Mesothelial cell of epicardium (in vitro differentiated cells): ENCODE measurements at places on chromosomes 3 and 15. TPM values are rescaled to one million over a fixed set of nuclear protein-coding genes. Genes with fewer than 3 reads are reported as not detected.
A peak's percentile ranks its signal among the peaks of the same experiment; 100 is the strongest.

- no peak overlapping the region for H3K27ac ChIP-seq
- H3K27me3 ChIP-seq: no peaks in the 10 kb centered on the region
- peaks cover 16% of the 10 kb centered on the region for H3K4me1 ChIP-seq
- no peak overlapping the region for H3K4me3 ChIP-seq
- H3K36me3 ChIP-seq: no peaks in the 10 kb centered on the region
Observed at GRCh38 chr3:149421764-149422163, 44.3 kb upstream of the TM4SF1 start.

DNA sequence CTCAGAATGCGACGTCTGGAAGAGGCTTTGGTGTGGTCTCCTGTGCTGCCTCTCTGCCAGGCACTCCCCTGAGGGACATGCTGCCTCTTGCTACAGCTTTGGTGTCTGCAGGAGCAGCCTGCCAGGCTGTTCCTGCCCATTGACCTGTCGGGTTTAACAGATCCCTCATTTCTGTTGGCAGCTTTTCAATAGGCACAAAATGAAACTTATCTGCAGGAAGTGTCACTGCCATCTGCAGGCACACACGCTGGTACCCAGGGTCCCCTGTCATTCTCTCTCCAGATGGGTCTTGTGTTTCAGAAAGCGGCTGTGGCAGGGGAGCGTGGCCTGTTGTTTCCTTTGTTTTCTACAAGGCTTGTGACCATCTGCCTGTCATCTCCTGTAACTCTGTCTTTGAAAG is 328.3 kb upstream of the CHRM5 start:
- H3K27ac ChIP-seq: no peak overlapping the region
- no peaks in the 10 kb centered on the region for H3K36me3 ChIP-seq
- H3K4me1 ChIP-seq: no peaks in the 10 kb centered on the region
- peaks cover 17% of the 10 kb centered on the region for H3K27me3 ChIP-seq
- H3K4me3 ChIP-seq: no peak overlapping the region
- no peak for DNase-seq

DNA sequence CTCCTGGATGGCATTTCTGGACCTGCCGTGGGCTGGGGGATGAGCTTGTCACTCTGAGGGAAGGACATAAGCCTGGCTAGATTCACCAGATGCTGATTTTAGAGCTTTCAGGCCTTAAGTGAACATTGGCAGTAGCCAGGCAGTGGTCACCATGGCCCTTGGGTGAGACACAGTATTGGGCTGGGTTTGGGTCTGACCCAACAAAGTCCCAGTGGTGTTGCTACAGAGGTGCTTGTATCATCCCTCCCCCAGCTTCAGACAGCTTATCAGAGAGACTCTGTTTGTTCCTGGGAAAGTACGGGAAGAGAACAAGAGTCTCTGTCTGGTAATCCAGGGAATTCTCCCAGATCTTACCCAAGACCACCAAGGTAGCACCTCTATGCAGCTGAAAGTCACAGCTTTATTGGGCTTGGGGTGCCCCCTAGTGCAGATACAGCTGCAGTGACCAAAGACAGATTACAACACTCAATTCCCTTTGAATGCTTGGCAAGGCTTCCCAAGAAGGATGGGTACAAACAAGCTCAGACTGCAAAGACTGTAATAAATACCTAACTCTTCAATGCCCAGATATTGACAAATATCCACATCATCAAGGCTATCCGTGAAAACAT is 9.8 kb upstream of the RUVBL1 start:
- H3K4me3 ChIP-seq: no peak overlapping the region
- peaks cover 41% of the 10 kb centered on the region for H3K27me3 ChIP-seq
- H3K27ac ChIP-seq: no peak overlapping the region

GRCh38 chr3:69142090-69142489 is 19.7 kb upstream of the LMOD3 start:
- DNase-seq: no peak
- no peak overlapping the region for H3K27ac ChIP-seq
- no peaks in the 10 kb centered on the region for H3K27me3 ChIP-seq
- H3K4me3 ChIP-seq: no peak overlapping the region

DNA sequence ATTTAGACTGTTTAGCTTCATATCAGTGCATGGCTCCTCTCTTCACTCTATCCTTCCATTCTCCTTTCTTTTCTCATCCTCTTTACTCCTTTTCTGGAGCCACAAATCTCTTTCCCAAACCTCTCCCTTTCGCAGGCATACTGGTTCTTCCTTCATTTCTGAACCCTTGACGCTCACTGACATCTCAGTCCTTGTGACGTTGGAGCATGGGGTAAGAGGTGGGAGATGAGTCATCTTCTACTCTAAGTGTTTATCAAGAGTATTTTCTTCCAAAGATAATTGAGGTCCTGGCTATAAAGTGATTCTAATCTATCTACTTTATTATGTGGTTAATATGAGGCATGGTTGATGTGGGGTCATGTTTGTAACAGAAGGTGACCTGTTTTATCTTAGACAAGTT is 414.2 kb downstream of the AGBL1 start:
- H3K27me3 ChIP-seq: peaks cover 4% of the 10 kb centered on the region
- H3K27ac ChIP-seq: no peak overlapping the region
- no peak overlapping the region for H3K4me3 ChIP-seq

DNA sequence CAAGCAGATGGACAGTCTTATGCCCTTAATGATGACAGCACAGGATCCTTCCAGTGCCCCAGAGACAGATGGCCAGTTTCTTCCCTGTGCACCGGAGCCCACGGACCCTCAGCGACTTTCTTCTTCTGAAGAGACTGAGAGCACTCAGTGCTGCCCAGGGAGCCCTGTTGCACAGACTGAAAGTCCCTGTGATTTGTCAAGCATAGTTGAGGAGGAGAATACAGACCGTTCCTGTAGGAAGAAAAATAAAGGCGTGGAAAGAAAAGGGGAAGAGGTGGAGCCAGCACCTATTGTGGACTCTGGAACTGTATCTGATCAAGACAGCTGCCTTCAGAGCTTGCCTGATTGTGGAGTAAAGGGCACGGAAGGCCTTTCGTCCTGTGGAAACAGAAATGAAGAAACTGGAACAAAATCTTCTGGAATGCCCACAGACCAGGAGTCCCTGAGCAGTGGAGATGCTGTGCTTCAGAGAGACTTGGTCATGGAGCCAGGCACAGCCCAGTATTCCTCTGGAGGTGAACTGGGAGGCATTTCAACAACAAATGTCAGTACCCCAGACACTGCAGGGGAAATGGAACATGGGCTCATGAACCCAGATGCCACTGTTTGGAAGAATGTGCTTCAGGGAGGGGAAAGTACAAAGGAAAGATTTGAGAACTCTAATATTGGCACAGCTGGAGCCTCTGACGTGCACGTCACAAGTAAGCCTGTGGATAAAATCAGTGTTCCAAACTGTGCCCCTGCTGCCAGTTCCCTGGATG is 198.7 kb downstream of the AKAP13 start:
- no peak overlapping the region for H3K27ac ChIP-seq
- H3K27me3 ChIP-seq: no peaks in the 10 kb centered on the region
- H3K36me3 ChIP-seq: peaks cover 23% of the 10 kb centered on the region
- no peak for DNase-seq
- no peak overlapping the region for H3K4me3 ChIP-seq

- no peak for DNase-seq
- H3K36me3 ChIP-seq: peaks cover 9% of the 10 kb centered on the region
- no peak overlapping the region for H3K4me3 ChIP-seq
- H3K4me1 ChIP-seq: peaks cover 15% of the 10 kb centered on the region
Observed at GRCh38 chr3:49509028-49509561, 39.0 kb downstream of the DAG1 start.

Gene OR5H15
- not detected in 3 replicates for total RNA-seq

DNA sequence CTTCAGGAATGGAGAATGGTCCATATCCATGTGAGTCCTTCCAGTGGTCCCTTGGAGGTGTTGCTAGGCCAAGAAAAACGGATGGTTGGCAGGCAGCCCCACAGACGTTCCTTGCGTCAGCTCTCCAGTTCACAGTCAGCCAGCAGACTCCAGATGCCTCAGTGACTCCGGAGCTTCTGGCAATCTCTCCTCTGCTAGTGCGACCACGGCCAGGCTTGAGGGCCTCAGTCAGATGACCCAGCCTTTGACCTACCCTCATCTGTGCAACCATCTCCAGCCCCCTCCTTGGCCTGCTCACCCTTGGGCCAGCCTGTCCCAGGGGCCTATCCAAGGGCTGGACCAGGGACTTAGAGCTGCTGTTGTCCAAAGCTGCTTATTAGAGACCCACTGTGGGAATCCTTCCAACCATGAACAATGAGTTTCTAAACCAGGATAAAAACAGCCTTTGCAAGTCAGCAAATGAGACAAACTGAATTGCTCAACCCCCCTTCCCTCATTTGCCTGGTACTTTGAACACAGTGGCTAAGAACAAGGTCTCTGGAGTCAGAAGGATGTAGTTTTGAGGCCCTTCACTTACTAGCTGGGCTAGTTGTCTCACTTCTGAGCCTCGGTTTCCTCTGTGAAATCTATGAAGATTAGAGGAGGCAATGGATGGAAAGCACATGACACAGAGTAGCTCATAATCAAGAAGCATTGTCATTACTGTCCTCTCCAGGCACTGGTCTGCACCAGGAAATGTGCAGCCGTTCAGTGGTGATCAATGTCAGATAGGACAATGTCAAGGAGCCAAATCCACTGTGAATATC is 44.8 kb downstream of the ANP32A start:
- peak overlapping the region; percentile 25 for H3K27ac ChIP-seq
- peaks cover 13% of the 10 kb centered on the region for H3K36me3 ChIP-seq
- H3K4me3 ChIP-seq: no peak overlapping the region
- H3K4me1 ChIP-seq: no peaks in the 10 kb centered on the region
- no peak for DNase-seq

Gene PLSCR2
- total RNA-seq: 0.31 TPM in 1 of 3 replicates, not detected in the others

DNA sequence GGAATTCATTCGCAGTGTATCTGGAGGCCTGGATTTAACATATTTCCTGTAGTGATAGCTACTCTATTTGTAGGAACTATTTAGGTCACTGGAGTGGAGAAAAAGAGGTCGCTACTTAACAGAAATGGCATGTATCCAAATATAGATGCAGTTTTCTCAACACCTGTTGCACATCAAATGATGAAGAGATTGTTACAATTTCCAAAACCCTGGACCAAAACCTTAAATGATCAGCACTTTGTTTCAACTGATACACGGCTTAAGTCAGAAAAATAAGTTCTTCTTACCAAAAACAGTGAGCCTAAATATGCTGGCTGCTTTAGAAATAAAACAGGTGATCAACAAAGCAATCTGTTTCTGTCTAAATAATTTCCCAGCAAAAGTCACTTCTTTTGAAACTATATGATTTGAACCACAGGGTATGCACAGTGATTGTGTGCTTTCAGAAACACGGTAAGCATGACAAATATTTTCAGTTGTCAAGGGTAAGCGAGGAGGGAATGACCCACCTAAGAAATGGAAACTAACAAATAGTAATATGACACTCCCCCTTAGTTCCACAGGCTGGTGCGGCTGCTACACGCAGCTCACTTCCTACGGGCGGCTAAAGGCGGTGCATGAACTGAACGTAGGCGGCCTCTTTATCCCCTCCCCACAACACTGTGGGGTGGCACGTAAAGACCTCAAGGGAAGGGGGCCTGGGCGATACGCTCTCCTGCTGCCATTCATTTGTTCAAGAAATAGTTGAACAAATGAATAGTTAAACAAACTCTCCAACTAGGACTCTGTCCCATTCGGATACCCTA is 1.1 kb downstream of the EHD4 start:
- H3K4me1 ChIP-seq: peaks cover 24% of the 10 kb centered on the region
- H3K4me3 ChIP-seq: peak overlapping the region; percentile 83
- no peaks in the 10 kb centered on the region for H3K27me3 ChIP-seq
- H3K27ac ChIP-seq: peak overlapping the region; percentile 90
- peak; percentile 54 for DNase-seq
- no peaks in the 10 kb centered on the region for H3K36me3 ChIP-seq

GRCh38 chr3:9195390-9195789 is 54.1 kb downstream of the SRGAP3 start:
- no peak overlapping the region for H3K4me3 ChIP-seq
- H3K4me1 ChIP-seq: peaks cover 10% of the 10 kb centered on the region
- DNase-seq: no peak
- H3K36me3 ChIP-seq: peaks cover 24% of the 10 kb centered on the region
- H3K27me3 ChIP-seq: peaks cover 9% of the 10 kb centered on the region

- H3K27ac ChIP-seq: no peak overlapping the region
- H3K4me1 ChIP-seq: peaks cover 21% of the 10 kb centered on the region
- H3K27me3 ChIP-seq: no peaks in the 10 kb centered on the region
Observed at GRCh38 chr15:48479751-48480150, 148.5 kb downstream of the DUT start.

GRCh38 chr3:128855569-128855968 is 23.9 kb upstream of the ACAD9 start:
- no peak overlapping the region for H3K4me3 ChIP-seq
- peaks cover 26% of the 10 kb centered on the region for H3K36me3 ChIP-seq
- no peaks in the 10 kb centered on the region for H3K4me1 ChIP-seq
- no peak overlapping the region for H3K27ac ChIP-seq
- no peaks in the 10 kb centered on the region for H3K27me3 ChIP-seq

Gene ERC2
- total RNA-seq: 14.8 to 16.3 TPM (median 15.6 TPM) in 3 replicates

GRCh38 chr3:112132975-112133448 is at the start of gene GCSAM:
GCSAM (minus strand) TSS chr3:112133248; CDS start chr3:112133120, 128 bp downstream.
- no peak for DNase-seq
- no peak within 1 kb of the TSS for H3K27ac ChIP-seq
- no peaks in the 10 kb centered on the region for H3K27me3 ChIP-seq
- peaks cover 58% of the 10 kb centered on the region for H3K4me1 ChIP-seq

DNA sequence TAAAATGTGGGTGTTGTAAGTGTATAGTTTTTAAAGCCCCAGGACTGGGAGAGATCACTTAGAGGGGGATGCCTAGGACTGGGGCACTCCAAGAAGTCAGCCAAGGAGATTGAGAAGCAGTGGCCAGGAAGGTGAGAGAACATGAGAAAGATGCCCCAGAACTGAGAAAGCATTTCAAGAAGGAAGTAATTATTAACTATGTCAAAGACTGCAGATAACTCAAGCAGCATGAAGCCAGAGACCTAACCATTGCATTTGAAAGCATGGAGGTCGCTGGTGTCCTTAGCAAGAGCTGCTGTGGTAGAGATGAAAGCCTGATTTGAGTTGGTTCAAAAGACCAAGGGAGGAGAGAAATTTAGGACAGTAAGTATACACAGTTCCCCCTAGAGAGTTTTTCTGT is 30.6 kb upstream of the SLC2A2 start:
- no peak overlapping the region for H3K27ac ChIP-seq
- no peaks in the 10 kb centered on the region for H3K27me3 ChIP-seq
- no peaks in the 10 kb centered on the region for H3K36me3 ChIP-seq
- no peaks in the 10 kb centered on the region for H3K4me1 ChIP-seq

DNA sequence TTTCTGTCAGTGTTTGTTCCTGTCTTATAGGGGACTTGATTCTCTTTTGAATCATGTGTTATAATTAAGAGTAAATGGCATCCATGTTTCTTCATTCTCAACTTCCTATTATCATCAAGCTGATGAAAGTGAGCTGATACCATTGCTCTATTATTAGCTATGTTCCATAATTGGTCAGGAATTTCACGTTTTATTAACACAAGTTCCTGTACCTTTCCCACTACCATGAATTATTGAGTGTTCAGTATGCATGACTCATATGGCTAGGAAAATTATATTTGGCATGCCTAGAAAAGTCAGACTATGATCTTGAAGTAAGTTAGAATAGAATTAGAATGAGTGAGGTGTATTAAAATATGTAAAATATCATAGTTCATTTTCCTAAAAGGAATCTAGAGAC is 278.9 kb upstream of the LRRC3B start:
- no peaks in the 10 kb centered on the region for H3K27me3 ChIP-seq
- peaks cover 13% of the 10 kb centered on the region for H3K4me1 ChIP-seq
- no peak overlapping the region for H3K4me3 ChIP-seq
- no peak for DNase-seq
- H3K27ac ChIP-seq: no peak overlapping the region
- H3K36me3 ChIP-seq: no peaks in the 10 kb centered on the region

Gene WWTR1
- total RNA-seq: 93.2 to 98.0 TPM (median 97.4 TPM) in 3 replicates

- no peaks in the 10 kb centered on the region for H3K36me3 ChIP-seq
- H3K27ac ChIP-seq: no peak overlapping the region
- no peaks in the 10 kb centered on the region for H3K27me3 ChIP-seq
- peaks cover 12% of the 10 kb centered on the region for H3K4me1 ChIP-seq
- H3K4me3 ChIP-seq: no peak overlapping the region
Observed at GRCh38 chr3:158532099-158532734, 38.8 kb upstream of the MLF1 start.
